ENCODE measurements at places on chromosomes 4 and X.

DNA sequence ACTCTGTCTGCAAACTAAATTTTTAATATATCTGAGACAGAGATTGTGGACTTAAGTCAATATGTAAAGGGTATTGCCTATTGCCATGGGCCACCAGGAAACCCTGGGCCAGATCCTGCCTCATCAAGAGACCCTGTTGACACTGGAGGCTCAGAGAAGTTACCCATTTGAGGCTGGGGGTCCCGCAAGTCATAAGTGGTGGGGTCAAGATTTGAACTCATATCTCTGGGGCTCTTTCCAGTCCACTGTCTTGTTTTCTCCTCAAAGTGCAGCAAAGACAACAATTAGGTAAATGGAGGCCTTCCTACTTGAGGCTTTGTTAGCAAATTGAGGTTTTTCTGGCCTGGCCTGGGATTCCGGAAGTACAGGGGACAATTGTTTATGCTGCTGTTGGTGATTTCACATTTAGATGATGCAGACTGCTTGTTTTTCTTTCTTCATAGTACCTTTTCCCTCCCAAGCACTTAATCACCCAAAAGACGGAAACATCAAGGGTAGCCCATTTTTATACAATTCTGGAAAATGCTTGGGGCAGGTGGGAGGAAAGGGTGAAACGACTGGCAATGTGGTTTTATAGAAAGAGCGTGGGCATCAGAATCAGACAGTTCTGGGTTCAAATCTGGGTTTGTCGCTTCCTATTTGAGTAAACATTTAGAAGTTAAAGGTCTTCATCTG is 160.0 kb downstream of the SMIM20 start:
- DNase-seq, result no peak

DNA sequence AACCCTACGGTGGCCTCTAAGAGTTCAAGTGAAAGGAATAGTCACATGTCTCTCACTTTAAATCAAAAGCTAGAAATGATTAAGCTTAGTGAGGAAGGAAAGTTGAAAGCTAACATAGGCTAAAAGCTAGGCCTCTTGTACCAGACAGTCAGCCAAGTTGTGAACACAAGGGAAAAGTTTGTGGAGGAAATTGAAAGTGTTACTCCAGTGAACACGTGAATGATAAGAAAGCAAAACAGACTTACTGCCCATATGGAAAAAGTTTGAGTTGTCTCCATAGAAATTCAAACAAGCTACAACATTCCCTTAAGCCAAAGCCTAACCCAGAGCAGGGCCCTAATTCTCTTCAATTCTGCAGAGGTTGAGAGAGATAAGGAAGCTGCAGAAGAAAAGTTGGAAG is 51.5 kb upstream of the RAB9B start:
- DNase-seq, result no peak

DNA sequence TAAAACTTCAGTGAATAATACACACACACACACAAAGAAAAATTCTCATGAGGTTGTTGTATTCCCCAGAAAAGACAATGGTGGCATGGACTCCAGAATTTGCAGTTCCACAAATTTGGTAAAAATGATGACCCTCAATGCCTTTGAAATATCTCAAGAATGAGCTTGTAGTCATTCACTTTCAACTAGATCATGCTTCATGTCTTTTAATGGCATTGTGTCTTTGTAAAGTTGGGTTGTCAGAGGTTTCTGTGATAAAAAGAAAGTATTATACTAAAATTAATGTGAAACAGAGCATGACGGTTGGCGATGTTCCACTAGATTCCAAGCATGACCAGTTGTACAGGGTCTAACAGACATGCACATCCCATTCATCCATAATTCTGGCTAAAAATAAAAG is 685.0 kb upstream of the FRG1 start:
- no peak for DNase-seq

DNA sequence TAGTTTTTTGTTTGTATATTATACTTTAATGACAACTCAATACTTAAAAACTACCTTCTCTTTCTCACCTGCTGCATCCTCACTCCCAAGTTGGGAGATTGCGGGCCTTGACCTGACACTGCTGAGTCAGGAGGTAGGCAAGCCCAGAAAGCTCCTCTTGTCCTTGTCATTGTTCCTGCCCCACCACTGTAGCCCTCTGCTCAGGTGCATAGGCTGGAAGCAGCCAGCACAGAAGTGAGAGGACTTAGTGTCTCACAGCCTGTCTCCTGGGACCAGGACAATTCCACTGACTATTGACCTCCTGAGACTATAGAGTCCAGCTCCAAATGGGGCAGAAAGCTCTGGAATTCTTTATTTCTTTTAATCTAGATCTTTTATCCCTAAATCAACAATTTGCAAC is 123.5 kb upstream of the NDP start:
- no peak for DNase-seq

DNA sequence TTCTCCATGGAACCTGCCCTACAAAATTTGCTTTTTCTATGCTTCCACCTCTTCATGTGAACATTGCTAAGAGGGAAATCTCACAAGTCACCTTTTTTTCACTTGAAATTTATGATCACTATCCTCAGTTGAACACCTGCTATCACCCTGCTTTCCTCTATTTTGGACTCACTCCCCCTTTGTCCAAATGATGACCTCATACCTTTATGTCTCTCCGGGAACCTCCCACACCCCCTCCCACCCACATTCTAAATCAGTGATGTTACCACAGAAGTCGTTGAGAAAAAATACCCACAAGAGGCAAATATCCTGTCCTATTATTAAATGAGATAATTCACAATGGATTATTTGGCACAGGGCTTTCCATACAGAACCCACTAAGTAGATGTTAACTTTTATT is 156.5 kb downstream of the RNF150 start:
- no peak for DNase-seq

DNA sequence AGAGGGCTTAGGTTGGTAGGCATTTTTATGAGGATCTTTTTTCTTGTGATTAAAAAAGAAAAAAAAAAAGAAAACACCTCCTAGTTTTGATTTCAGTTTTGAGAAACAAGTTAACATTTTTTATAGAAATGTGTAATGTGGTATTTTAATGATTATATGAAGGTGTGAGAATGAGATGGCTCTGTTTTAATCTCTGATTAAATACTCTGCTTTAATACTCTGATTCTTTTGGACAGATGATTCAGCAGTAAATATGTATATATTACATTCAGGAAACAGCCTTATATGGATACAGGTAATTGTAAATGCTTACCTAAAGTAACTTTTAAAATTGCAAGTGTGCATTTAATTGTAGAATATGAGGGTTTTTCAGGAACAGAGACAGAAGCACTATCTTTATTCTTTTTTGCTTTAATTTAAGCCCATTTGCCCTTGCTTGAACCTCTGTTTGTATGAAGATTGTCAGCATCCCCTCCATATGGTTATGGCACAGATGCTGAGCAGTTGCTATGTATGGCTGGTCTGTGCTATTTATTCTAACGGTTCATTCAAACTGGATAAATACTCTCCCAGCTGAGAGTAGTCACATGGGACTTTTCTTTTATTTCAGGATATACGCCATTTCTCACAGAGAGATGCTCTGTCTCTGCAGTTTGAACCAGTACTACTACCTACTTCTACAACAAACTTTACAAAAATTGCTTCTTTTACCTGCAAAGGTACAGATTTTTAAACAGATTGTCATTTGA is 101.0 kb upstream of the TLR2 start:
- DNase-seq, result no peak

DNA sequence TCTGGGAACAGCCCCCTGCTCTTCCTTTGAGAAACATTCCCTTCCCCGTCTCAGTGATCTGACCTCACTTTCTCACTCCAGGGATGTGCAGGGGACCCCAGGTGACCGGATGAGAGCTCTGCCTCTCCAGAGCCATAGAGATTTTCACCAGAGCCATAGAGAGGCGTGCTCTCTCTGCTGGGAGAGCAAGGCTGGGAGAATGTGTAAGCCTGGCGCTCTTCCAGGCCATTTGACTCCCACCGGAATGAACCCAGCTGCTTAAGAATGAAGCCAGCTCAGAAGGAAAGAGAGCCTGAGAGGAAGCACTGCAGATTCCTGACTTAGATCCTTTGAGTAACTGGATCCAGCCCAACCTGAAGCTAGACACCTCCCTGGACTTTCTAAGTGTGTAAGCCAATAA is 106.4 kb downstream of the DHX15 start:
- DNase-seq, result no peak

GRCh38 chr4:20760053-20760452 is 59.8 kb downstream of the PACRGL start:
- DNase-seq, result no peak

DNA sequence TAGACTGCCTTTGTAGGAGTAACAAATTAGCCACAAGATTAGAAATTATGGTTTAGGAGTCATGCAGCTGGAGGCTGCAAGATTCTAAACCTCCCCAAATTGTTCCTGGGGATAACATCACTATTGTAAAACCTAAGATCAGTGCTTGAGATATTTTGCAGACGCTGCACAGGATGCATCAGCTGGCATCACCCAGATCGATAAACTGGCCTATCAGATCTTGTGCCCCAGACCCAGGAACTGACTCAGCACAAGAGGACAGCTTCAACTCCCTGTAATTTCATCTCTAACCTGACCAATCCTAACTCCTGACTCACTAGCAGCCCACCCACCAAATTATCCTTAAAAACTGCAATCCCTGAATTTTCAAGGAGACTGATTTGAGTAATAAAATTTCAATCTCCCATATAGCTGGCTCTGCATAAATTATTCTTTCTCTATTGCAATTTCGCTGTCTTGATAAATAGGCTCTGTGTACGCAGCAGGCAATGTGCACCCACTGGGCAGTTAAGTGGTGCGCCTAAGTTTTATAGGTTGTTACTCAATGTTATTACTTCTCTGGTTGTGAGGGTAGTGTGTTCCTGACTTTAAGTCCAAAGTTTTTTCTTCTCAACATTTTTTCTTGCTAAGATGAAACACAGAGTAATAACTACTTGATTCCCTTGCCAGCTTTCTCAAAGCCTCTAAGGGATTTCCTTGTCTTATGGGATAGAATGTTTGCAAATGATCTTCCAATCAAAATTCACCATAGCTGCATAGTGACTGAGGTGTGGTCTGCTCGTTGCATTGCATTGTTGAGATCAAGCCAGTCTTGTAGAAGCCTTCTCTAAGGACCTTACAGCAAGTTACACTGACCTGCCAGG is 312.3 kb upstream of the DKK2 start:
- DNase-seq, result no peak

DNA sequence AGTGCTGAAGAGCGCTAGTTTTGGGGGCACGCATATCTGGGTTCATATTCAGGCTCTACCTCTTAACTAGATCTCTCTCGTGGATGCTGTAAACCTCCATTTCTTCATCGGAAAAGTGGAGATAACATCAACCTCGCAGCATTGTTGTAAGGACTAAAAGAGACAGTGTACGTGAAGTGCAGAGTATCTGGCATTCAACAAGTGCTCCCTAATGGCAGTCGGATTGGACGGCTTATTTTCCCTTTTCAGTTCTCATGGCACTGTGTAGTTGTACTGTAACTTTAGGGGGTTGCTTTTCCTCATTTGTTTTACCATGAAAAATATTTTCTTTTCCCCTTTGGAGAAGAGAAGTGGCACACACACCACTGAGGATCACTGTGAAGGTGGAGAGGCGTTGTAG is 51.4 kb upstream of the ESX1 start:
- DNase-seq, result no peak

GRCh38 chr4:167102475-167102874 is 131.8 kb downstream of the SPOCK3 start:
- DNase-seq, result no peak

DNA sequence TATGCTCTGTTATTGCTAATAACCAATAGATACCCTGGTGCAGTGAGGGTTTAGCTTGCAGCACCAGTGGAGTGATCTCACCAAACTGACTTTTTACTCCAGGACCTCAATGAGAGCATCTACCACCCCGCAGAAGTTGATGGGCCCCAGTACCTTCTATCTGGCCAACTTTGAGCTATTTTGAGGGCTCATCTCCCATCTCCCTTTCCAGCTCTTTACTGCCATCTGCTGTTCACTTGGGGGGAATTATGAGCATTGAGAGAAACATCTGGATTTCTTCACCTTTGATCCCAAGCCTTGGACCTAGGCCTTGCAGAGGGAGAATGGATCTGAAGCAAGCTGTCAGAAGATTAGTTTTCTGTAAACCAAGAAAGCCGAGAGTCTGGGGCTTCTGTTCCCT is 143.6 kb downstream of the TMEM164 start:
- no peak for DNase-seq

GRCh38 chr4:117324851-117325491 is 239.6 kb upstream of the TRAM1L1 start:
- no peak for DNase-seq

DNA sequence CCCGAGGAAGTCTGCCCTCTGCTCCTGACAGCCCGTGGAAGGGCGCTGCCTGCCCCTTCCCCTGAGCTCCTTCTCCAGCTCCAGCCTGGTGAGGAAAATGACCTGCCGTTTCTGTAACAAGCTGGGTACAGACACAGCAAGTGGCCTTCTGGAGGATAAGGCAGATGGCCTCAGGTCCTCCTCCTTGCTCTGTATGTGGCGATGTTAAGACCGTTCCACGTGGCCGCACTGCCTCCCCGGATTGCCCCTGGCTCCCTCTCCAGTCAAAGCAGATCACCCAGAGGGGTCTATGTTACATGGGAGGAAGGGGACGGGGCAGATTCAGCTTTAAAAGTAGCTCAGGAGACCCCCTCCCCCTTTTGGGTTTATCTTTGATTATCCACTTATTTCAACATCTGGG is 80.3 kb upstream of the GATB start:
- no peak for DNase-seq

- DNase-seq, result no peak
Observed at GRCh38 chr4:145843148-145843547, 95.5 kb downstream of the ZNF827 start.

DNA sequence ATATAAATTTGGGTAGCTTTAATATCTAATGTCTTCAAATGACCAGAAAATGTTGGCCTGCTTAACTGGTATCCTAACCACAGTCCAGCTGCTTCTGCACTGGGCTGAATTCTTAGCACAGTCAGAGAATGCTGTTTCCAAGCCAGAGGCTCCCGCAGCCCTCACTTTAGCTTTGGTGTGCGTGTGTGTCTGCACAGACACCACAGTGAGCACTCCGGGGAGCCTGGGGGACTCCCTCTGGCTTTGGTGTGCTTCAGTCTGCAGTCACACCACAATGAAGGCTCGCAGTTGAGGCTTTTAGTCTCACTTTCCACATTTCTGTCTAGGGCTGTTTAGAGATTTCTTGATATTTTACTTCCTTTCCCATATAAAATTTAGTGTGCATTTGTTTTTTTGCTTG is 53.6 kb downstream of the APOO start:
- no peak for DNase-seq

- DNase-seq, result no peak
Observed at GRCh38 chrX:56382278-56382677, 150.1 kb downstream of the KLF8 start.

- DNase-seq, result no peak
Observed at GRCh38 chr4:10983885-10984640, 299.5 kb upstream of the CLNK start.

DNA sequence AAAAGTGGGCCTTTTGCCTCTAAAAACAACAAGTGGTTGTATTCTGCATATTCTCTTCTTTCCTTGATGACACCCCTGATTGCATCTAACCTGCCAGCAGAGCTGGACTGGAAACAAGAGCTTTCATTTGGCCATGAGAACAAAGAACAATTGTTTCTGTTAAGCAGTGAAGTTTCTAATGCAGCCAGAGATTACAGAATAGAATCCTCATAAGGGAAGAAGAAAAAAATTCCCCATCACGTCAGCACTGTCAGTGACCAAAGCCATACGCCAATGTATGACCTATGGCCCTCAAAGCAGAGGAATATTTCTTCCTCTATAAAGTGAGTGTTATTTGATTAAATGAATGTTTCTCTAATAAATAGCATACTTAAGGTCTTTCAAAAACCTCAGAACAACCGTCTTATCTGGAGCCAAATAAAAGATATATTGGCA is 529.1 kb upstream of the INTU start:
- no peak for DNase-seq

All from stimulated activated CD4-positive, alpha-beta T cell treated with anti-CD3 and anti-CD28 coated beads, Interleukin-2, amount 100 ng/mL, for 4 hours (primary cell).